Glutamatergic neuron (in vitro differentiated cells): ENCODE measurements at places on chromosomes 11 and 22. TPM values are rescaled to one million over a fixed set of nuclear protein-coding genes. Genes with fewer than 3 reads are reported as not detected.

Gene UCP3
- total RNA-seq, result 7.6 TPM

DNA sequence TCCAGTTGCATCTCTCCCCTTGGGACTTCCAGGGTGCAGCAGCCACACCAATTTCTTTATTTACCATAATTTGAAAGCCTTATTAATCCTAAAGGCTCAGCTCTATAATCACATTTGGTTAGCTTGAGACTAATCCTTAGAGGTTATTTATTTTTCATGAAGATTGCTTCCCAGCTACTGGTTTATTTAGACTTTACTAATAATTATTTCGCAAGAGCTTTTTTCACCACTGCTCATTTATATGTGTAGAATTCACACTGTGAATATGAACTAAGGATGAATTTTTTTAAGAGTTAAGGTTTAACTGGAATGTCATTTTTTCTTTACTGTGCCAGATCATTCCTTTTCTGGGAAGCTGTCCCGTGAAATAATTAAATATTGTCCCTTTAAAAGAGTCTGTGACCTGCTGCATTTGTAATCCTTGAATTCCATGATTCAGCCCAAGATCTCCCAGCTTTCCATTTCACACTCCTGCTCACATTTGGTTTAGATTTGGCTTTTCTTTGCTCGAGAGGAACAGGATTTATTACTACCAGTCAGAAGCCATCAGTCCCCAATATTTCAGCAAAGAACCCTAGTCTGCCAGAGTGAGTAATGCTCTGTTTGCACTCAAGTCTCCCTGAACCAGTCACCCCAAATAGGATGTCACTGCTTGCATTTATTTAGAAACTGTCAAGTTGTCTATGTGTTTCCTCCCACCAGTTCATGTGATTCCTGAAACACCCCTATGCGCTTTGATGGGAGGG lies 4.4 kb upstream of the CD44 start:
- DNase-seq, result no peak

DNA sequence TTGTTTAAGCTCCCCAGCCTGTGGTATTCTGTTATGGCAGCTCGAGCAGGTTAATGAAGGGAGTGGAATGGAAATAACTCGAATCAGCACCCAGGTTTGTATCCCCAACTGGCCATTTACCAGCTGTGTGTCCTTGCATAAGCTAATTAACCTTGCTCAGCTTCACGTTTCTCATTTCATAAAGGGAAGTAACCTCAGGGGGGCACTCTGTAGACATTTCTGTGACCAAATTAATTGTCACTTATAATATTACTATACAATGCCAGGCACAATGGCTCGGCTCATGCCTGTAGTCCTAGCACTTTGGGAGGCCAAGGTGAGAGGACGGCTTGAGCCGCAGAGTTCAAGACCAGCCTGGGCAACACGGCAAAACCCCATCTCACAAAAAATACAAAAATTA lies 13.8 kb downstream of the ADA2 start:
- DNase-seq, result no peak

Gene BMAL1
- total RNA-seq, result 8.6 TPM

- DNase-seq, result no peak
These were observed 49.1 kb upstream of the A4GALT start for GRCh38 chr22:42769574-42770447.

GRCh38 chr11:92199991-92200390 lies 24.6 kb upstream of the FAT3 start:
- no peak for DNase-seq
